ENCODE measurements at places on chromosomes 13 and 19. TPM values are rescaled to one million over a fixed set of nuclear protein-coding genes. Genes with fewer than 3 reads are reported as not detected.

DNA sequence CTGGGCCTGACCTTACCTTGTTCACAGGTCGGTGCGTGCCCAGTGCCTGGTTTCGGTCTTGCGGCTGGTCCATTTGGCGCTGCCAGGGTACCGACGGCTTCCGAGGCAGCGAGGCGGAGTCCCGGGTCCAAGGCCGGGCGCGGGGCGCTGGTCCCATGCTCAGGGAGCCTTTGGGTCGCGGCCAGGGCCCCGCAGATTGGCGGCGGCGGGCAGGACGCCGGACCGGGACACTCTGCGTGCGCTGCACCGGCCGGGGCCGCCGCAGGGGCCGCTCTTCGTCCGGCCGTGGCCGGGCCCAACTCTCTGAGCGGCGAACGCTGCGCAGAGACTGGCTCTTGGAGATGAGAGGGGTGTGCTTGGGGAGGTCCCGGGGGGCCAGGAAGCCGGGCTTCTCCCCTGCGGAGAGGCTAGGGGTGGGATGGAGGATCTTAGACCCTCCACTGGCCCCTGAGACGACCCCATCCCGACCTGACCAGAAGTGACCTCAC lies 3.4 kb upstream of the WIZ start:
- DNase-seq: no peak

GRCh38 chr13:101465877-101466276 lies 13.4 kb downstream of the ITGBL1 start:
- peak; percentile 51 for DNase-seq

GRCh38 chr19:3591876-3592613 lies 6.8 kb downstream of the GIPC3 start:
- no peak for DNase-seq

GRCh38 chr13:30004204-30004603 lies 153.8 kb upstream of the UBL3 start:
- no peak for DNase-seq

DNA sequence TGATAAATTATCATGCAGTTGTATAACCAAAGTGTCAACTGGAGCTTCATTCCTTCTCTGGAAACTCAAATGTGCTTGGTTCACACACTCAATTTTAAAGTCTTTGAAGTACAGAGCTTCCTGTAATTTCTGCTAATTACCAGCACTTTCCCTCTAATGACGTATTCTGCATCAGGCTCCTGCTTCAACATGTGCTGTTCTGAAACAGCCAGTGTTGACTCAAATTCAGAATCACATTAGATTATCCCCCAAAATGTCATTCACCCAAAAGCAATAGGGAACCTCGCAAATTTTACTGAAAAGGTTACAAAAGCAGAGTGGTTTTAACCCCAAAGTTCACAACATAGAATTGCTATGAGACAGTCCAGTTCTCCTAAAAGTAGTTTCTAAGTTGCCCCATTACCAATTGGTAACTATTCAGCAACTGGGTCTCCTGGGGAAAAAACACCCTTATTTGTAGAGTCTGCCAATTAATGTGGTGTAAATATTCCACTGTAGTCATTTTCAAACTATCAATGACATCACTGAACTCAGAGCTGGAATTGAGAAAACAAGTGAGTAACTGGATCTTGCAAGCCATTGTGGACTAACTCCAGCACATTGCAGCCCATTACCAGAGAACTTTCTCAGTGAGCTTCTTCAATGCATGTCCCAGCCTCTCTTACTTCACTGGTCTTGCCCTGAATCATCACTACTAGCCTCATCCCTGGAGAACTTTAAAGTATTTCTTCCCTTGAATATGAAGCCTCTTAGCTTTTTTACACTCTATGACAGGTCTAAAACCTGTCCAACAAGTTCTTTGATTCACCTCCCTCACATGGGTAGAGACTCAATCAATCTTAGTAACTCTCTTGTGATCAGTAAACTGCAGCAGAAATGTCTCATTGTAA lies 955.4 kb downstream of the EFNB2 start:
- DNase-seq: no peak

The KIR3DL1 gene
- total RNA-seq: not detected

The CYP4F2 gene
- total RNA-seq: not detected

The TEX26 gene
- not detected for total RNA-seq

The KCNK6 gene
- 10.8 TPM for total RNA-seq

The ZNF426 gene
- 31.8 TPM for total RNA-seq

The DCAF15 gene
- total RNA-seq: 29.6 TPM

The CABP5 gene
- total RNA-seq: not detected
